Activated T-cell treated with anti-CD3 and anti-CD28 coated beads, Interleukin-2, amount 50 U/mL, for 4 hours (primary cell): ENCODE measurements at places on chromosomes 5 and 9. TPM values are rescaled to one million over a fixed set of nuclear protein-coding genes. Genes with fewer than 3 reads are reported as not detected.

Gene SPINK4
- total RNA-seq: not detected

Gene IFNB1
- total RNA-seq: not detected

Gene TGFBI
- 0.81 TPM for total RNA-seq

Gene SAPCD2
- 3.6 TPM for total RNA-seq
